ENCODE measurements at places on chromosomes 11 and 22. TPM values are rescaled to one million over a fixed set of nuclear protein-coding genes. Genes with fewer than 3 reads are reported as not detected.

The CRYBB3 gene
- not detected for total RNA-seq

GRCh38 chr11:73012121-73012863 is 129.8 kb downstream of the FCHSD2 start:
- ATAC-seq, result no peak

The OR52H1 gene
- total RNA-seq, result not detected

GRCh38 chr22:24812950-24813775 is 7.2 kb downstream of the SGSM1 start:
- ATAC-seq, result no peak

The FAM111B gene
- not detected for total RNA-seq

All from gastroesophageal sphincter (tissue), 4 donors.